Effector memory CD8-positive, alpha-beta T cell (primary cell): ENCODE measurements at places on chromosomes 4 and X.
A peak's percentile ranks its signal among the peaks of the same experiment; 100 is the strongest.

DNA sequence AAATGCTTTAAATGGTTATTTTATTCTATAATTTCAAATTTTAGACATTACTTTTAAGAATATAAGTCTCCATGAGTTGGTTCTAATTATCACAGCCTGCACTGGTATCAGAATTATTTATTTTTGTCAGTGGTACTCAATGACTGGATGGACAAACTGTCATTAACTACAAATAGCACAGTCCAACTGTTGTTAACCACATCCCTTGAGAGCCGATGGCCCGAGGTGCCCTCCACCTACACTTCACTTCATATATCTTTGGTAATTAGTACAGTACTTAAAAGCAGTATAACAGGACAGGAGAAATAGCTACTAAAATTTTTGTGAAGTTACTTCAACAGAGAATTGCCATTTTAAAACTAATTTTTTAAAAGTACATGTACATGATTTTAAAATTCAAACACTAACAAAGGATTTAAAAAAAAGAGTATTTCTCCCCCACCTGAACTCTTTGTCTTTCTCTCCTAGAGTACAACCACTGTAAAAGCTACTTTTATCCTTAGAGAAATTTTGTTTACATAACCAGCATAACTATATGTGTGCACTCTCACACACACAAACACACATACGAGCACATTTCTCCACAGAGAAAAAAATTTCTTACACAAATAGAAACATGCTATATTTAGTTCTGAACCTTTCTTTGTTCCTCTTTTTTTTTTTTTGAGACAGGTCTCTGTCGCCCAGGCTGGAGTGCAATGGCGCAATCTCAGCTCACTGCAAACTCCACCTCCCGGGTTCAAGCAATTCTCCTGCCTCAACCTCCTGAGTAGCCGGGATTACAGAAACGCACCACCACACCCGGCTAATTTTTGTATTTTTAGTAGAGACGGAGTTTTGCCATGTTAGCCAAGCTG, 6.5 kb downstream of the TIFA start:
- no peak for DNase-seq

DNA sequence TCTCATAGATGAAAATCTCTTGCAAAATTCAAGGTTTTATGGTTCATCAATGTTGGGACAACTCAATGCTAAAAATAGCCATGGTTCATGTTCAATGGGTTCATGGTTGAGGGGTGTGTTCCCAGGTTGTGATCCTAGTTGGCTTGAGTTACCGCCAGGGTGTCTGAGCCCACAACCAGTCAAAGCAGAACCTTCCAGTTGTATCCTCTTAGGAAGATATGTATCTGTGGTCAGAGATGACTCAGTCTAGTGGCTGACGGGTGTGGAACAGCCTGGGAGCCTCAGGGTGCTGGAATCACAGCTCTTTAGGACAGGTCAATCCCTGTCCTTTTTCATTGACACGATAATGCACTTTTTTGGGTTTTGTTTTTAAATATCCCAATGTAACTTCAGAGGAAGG, 192.3 kb upstream of the NR3C2 start:
- no peak for DNase-seq

- no peak for DNase-seq
These were observed 543.9 kb upstream of the MAGEB2 start for GRCh38 chrX:29671421-29671820.

DNA sequence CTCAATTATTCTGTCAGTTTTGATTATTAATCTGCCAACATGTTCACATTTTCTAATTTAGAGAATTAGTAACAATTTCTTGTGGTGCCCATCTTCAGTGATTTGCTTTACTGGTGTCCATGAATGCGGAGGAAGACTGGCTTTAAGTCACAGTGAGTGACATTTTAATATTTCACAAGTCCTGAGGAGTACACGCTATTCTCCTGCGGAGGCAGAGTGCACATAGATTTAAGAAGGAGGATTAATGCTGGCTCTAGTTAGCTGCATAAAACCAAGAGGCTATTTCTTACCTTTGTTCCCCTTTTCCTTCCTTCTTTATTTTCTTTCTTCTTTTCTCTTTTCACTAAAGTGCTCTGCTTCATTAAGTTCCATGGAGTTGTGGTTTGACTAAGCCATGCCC, 495.2 kb upstream of the IGFBP7 start:
- DNase-seq, result no peak

- no peak for DNase-seq
These were observed 986.4 kb downstream of the NLGN4X start for GRCh38 chrX:5242091-5242790.

DNA sequence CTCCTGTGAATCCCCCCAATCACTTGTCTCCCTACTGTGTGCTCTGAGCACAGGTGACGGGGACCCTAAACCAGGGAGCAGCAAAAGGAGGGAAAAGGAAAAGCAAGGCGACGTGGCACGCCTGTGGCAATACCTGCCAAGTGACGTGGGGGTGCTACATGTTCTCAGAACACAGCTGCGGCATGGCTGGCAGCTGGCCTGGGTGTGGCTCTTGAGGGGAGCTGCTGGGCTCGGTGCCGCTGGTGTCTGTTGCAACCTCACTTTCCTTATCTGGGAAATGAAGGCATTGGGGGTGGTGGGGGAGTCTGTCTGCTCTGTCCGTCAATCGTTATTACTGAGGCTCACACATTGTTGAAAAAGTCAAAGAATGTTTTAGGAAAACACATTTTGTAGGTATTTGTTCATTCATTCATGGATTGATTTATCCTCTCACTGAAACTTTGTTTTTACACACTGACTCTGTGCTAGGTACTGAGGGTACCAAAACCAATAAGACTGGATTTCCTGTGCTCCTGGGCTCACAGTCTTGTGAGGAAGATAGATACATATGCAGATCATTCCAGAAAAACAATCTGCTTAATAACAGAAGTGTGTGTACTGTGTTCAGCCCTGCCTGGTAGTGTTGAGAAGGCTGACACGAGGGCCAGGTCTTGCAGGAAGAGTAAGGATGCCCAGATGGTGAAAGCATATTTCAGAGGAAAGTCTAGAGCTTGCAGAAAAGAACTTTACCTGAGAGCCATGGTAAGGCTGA, 217.6 kb downstream of the PTTG2 start:
- peak; percentile 32 for DNase-seq

DNA sequence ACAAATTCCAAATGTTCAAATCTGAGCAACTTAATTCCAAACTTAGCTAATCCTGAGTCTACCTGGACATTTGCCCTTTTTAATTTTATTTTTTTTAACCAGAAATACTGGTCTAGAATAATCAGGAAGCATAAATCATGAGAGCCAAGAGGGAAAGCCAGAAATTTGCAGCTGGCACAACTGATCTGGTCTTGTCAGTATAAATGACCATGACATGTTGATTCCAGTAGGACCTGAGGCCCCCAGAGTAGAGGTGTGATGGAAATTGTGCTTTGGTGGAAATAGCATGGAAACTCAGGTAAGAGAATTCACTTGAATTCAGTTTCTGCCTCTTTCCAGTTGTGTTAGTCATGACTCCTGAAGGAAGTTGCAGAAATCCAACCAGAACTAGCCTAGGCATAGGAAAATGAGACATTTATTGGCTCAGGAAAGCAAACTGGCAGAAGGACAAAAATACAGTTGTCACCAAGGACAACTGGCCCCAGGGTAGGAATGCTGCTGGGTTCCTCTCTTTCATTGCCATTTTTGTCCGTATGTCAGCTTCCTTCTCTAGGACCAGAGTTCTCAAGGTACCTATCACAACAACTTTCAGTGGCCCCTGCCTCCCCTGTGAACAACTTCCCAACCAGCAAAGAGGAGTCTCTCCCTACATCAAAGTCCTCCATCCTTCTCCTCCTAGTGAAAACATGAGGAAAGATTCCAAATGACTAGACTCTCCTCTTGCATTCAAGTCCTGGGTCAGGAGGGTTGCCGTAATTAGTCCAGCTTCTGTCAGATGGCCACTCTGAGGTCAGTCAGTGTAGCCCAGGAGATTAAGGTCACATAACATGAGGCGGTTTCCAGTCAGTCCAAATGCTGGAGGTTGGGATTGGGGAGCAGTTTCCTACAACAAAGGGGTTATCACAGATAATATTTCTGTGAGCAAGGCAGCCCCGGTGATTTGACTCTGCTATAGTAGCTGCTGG, 29.3 kb upstream of the MYOZ2 start:
- DNase-seq, result no peak
